ENCODE measurements at places on chromosomes 2 and 18.

- DNase-seq: no peak
Measured at GRCh38 chr2:29898999-29899398, 22.4 kb downstream of the ALK start.

GRCh38 chr2:222307143-222307756 is 8.5 kb upstream of the PAX3 start:
- DNase-seq: no peak

DNA sequence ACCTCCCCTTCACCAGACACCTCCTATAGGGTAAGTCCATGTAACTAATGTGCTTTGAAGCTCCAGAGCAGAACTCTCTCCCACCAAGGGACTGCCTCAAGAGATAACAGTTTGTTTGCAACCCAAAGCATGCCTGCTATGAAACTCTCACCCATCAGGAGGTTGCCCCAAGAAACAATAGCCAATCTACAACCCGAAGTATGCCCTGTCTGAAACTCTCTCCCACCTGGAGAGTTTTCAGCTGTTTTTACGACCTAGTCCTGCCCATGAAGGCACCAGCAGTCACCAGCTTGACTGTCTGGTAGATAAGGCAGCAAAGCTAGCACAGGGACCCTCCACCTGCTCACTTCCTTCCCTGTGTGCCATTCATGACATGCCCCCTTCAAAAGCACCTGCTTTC is 533.9 kb upstream of the CRIM1 start:
- no peak for DNase-seq

- no peak for DNase-seq
Measured at GRCh38 chr2:219744600-219744999, 117.2 kb downstream of the SLC4A3 start.

DNA sequence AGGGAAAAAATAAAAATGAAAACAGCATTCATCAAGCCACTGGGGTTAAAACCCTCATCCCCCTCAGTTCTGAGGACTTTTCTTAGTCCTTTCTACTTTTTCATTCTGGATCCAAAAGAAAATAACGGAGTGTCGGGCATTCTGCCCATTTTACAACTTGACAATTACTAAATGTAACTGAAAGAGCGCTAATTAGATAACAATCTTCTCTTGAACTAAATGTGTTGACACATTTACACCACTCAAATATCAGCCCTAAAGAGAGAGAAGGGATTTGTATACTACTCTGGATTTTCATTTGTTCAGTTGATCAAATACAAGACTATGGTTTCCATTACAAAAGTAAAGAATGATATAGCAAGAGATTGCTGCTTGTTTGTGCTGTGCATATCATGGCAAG is 27.5 kb downstream of the ABCA12 start:
- DNase-seq: no peak

GRCh38 chr18:64403784-64404503 is 255.1 kb upstream of the LINC00305 start:
- no peak for DNase-seq

GRCh38 chr2:219658196-219658846 is 30.9 kb downstream of the SLC4A3 start:
- no peak for DNase-seq

- DNase-seq: no peak
Measured at GRCh38 chr2:164495491-164496223, 125.6 kb downstream of the GRB14 start.

- no peak for DNase-seq
Measured at GRCh38 chr2:163692611-163693482, 43.0 kb downstream of the FIGN start.

DNA sequence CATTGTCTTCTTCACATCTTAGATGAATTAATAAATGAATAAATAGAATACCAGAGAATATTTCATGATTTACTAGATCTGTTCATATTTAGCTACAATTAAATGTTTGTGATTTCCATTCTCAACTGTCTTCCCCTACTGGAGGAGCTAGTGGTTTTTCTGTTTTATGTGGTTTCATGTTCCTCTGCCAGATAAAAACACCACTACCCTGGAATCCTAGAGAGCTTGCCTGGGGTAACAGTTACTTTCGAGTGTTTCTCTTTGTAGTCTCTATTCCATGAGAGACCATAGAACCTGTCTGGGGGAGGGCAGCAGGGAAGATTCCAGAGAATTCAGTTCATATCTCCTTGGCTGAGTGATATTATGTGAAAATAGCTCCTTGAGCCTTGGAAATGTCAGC is 349.2 kb downstream of the INSIG2 start:
- DNase-seq: no peak

DNA sequence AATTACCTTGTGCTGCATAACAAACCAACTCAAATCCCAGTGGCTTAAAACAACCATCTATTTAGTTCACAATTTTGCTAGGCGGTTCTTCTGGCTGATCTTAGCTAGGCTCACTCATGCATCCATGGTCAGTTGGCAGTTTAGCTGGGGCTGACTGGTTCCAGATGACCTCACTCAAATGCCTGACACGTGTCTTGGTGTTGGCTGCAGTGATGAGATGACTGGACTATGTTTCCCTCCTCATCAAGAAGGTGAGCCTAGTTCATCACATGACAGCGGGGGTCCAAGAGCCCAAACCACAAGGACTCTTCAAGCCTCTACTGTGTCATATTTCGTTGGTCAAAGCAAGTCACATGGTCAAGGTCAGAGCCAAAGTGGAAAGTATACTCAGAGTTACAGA is 42.7 kb upstream of the ACTR3 start:
- DNase-seq: no peak

GRCh38 chr2:131641414-131642206 is 113.9 kb downstream of the CCDC74A start:
- DNase-seq: no peak

- no peak for DNase-seq
Measured at GRCh38 chr2:172244419-172245130, 141.9 kb upstream of the DLX2 start.

- no peak for DNase-seq
Measured at GRCh38 chr18:70693246-70693645, 404.4 kb downstream of the SOCS6 start.

DNA sequence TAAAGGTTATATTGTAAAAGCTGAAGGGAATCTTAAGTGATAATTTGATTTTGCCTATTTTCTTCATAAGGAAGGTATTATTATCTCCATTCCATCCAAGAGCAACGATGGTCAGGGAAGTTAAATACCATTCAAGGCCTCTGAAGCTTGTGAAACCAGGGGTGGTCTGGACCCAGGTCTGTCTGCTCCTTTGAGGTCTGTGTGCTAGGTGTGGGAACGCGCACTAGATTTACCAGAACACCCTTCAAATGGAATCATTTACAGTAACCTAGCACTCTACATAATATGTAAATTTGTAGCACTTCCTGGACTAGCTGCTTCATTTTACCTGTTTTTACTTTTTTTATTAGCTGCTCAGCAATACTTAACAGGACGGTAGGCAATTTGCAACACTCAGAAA is 6.4 kb upstream of the TRIB2 start:
- no peak for DNase-seq

GRCh38 chr2:117523267-117523666 is 291.2 kb upstream of the DDX18 start:
- no peak for DNase-seq

- no peak for DNase-seq
Measured at GRCh38 chr2:60596411-60596810, 43.0 kb upstream of the BCL11A start.

GRCh38 chr2:143088388-143088787 is 40.8 kb upstream of the ARHGAP15 start:
- DNase-seq: no peak

DNA sequence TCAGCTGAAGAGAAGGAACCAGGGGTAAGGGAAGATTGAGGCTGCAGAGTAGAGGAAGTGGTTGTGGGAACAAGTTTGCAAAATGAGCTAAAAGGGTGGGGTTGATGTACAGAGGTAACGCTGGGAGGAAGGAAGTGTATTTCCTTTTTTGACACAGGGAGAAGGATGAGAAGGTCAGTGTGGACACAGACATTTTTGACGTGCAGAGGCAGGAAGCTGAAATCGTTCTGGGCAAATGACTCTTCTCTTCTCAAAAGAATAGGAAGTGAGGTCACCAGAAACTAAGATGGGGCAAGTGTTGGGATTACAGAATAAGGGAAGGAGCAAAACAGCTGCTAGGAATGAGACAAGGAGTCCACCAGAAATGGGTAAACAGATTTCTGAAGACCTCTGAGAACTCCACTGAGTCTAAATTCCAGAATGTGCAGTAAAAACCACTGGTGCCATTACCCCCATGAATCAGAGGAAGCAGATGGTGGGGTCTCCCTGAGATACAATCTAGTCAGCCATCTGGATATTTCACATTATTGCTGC is 20.0 kb upstream of the RNF149 start:
- no peak for DNase-seq

DNA sequence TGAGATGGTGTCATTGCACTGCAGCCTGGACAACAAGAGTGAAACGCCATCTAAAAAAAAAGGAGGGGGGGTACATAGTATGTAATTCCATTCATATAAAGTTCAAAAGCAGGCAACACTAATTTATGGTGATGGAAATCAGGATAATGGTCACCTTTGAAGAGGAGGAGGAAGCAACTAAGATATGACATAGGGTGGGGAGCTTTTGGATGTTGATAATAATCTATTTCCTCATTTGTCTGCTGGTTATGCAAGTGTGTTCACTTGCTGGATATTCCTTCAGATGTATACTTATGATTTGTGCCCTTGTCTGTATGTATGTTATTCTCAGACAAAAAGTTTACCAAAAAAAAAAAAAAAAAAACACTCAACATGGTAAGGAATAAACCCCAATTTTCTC is 28.6 kb upstream of the ATIC start:
- DNase-seq: no peak

GRCh38 chr2:207144173-207144785 is 21.5 kb downstream of the KLF7 start:
- DNase-seq: no peak

DNA sequence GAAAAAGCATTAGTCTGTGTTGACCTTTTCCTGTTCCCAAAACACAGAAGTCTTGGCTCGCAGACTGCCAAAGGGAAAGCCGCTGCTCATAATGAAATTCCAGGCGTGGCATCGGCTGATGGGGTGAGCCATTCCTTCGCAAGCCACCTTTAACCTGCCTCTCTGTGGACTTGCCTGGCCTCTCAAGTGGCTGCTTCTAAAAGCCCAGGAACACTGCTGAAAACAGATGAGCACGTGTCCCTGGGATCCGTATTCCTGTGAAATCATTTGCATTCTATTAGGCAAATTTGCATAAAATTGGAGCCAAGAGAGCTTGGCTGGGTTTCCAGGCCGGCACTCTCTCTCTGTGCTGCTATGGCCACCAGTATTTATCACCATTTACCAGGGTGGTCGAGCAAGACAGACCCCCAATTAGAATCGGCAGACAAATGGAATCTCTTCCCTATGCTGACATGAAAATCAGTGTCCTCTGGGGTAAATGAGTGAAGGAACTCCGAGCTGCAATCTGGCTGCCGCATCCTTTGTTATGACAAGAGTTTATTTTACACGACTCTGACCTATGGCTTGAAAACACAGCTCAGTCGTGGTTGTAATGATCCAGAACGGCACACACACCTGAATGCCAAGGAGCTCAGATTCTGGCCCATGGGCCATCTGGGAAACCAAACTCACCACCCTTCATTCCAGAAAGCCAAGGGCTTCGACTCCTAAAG is 21.7 kb downstream of the BCL2 start:
- DNase-seq: no peak

- no peak for DNase-seq
Measured at GRCh38 chr2:3461801-3462492, 57.4 kb downstream of the ADI1 start.

- DNase-seq: no peak
Measured at GRCh38 chr2:10864861-10865636, 46.7 kb upstream of the KCNF1 start.

DNA sequence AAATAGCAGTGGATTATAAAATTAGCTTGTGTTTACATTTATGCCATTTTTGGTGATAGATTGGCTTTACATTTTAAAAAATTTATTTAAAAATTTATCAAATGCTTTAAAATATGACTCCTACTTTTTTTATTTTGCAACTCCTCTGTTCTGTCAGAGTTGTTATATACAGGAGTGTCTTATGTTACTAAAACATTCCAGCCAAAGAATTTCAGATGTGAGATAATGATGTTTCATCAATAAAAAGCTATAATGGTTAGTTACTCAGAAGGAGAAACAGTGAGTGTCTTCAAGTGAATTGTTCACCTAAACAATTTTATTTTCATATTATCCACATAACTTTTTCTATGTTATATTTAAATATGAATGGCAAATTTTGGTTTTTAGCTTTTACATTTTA is 52.7 kb downstream of the GLS start:
- DNase-seq: no peak

DNA sequence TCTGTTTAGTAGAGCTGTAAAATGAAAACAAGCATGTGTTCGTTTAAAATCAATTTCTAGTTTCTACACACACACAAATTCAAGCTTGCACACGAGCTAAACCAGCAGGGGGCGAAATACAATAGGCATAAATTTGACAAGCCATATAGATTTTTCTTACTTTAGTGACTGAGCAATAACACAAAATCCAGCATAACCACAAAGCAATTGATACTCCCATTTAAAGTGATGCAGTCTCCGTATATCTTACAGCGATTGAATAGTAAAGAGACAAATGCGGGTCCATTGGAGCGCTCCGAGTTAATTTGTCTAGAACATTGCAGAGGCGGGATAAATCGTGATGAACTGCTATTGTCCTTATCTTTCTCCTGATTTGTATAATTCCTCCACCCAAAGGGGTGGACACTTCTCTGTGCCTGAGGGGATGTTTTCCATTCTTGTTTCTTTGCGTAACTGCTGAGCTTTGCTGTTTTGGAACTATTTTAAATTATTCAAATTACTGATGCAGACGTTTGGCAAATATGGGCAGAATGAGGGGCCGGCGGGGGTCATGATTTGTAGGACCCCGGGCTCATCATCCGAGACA is 1.2 kb upstream of the AFTPH start:
- peak; percentile 11 for DNase-seq

DNA sequence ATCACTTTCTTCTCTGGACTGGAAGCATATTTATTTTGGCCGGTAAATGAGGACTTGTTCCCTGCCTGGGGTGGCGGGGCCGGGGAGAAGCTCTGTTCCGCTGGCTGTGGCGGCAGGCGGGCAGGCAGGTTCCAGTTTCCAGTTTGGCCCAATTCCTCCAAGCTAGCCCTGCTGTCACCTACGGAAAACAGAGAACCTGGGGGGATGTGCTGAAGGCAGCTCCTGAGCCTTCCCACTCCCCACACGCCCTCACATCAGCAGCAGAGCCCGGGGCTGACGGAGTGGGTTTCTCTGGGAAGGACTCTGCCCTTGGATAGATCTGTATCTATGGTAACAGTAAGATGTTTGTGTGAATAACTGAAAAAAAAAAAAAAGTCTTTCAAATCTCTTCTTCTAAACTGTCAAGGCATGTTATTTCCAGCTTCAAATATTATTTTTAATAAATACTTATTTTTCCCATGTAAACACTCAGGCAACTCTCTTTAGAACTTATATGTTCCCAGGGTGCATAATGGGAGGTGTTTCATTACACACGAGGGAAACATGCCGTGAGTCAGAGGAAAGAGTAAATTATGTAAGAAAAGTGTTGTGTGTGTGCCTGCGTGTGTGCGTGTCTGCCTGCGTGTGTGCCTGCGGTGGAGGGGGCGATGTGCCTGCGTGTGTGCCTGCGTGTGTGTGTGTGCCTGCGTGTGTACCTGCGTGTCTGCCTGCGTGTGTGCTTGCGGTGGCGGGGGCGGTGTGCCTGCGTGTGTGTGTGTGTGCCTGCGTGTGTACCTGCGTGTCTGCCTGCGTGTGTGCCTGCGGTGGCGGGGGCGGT is 116.1 kb upstream of the ZNF516 start:
- DNase-seq: no peak

- no peak for DNase-seq
Measured at GRCh38 chr2:173739006-173739405, 226.2 kb downstream of the SP3 start.

GRCh38 chr18:60329131-60329530 is 43.4 kb downstream of the MC4R start:
- DNase-seq: no peak

GRCh38 chr18:32328379-32328778 is 138.5 kb downstream of the MEP1B start:
- DNase-seq: no peak

Measured in caudate nucleus (tissue), 63 donors.